Stomach (tissue), 19 donors: ENCODE measurements at places on chromosomes 1 and 21. TPM values are rescaled to one million over a fixed set of nuclear protein-coding genes. Genes with fewer than 3 reads are reported as not detected.
A peak's percentile ranks its signal among the peaks of the same experiment; 100 is the strongest.

GRCh38 chr1:47537966-47538365, 100.1 kb downstream of the FOXD2 start:
- H3K4me1 ChIP-seq: peaks cover 30% of the 10 kb centered on the region
- peaks cover 19% of the 10 kb centered on the region for H3K27me3 ChIP-seq
- H3K27ac ChIP-seq: no peak overlapping the region
- H3K36me3 ChIP-seq: no peaks in the 10 kb centered on the region
- no peak for DNase-seq

- H3K27ac ChIP-seq: no peak overlapping the region
- no peaks in the 10 kb centered on the region for H3K27me3 ChIP-seq
- no peak for DNase-seq
- H3K4me1 ChIP-seq: no peaks in the 10 kb centered on the region
Observed at GRCh38 chr1:186330758-186331157, 44.3 kb downstream of the TPR start.

DNA sequence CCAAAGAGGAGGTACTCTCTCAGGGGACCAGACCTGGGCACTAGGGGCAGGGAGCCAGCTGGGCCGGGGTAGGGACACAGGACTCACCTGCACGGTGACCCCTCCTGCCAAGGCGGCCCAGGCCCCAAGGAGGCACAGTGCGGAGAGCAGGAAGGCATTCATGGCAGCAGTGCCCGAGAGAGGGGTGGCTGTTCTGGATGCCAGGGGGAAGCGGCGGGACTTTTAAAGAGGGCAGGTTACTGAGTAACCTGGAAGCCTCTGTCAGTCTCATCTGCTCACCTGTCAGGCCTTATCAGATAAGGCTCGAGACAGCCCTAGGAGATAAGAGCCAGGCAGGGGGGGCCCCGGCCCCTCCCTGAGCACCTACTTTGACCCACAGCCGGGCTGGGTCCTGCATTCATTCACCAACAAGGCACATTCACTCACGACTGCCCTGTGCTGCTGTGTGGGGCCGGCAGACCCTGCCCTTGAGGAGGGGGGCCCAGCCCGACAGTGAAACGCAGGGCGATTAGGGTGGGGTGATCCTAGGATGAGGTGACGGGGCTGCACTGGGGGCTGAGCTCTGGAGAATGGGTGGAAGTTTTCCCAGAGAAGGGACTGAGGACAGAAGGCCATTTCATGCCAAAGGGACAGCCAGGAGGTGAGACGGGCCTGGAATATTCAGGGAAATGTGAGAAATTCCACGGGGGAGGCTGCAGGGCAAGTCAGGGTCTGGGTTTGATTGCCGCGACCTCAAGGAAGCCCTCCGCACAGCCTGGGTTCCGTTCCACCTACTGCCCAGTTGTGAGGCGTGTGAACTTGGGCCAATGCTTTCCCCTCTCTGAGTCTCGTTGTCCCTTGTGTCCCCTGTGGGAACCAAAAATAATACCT, at the start of gene GUCA2A:
TSS of gene GUCA2A (minus strand) at position 195 of the 870 bp plus-strand sequence. CDS start at position 162, 33 bp downstream.
- no peak within 1 kb of the TSS for H3K4me3 ChIP-seq
- H3K27me3 ChIP-seq: no peaks in the 10 kb centered on the region
- H3K27ac ChIP-seq: no peak within 1 kb of the TSS

- no peaks in the 10 kb centered on the region for H3K36me3 ChIP-seq
- no peak overlapping the region for H3K4me3 ChIP-seq
- H3K4me1 ChIP-seq: no peaks in the 10 kb centered on the region
- H3K27ac ChIP-seq: no peak overlapping the region
- DNase-seq: no peak
Observed at GRCh38 chr1:228434689-228435088, 18.0 kb upstream of the TRIM17 start.

S1PR1 gene
- total RNA-seq: 5.8 TPM

- no peaks in the 10 kb centered on the region for H3K36me3 ChIP-seq
- no peak for DNase-seq
- H3K4me3 ChIP-seq: no peak overlapping the region
- H3K27ac ChIP-seq: no peak overlapping the region
- no peaks in the 10 kb centered on the region for H3K4me1 ChIP-seq
- no peaks in the 10 kb centered on the region for H3K27me3 ChIP-seq
Observed at GRCh38 chr1:107359472-107360241, 218.8 kb downstream of the NTNG1 start.

GRCh38 chr1:18907021-18907916, 4.9 kb upstream of the ALDH4A1 start:
- H3K27ac ChIP-seq: peak overlapping the region; percentile 56
- DNase-seq: peak; percentile 46
- peaks cover 44% of the 10 kb centered on the region for H3K36me3 ChIP-seq
- H3K27me3 ChIP-seq: no peaks in the 10 kb centered on the region

- no peak for DNase-seq
- peak overlapping the region; percentile 95 for H3K27ac ChIP-seq
- H3K36me3 ChIP-seq: no peaks in the 10 kb centered on the region
- H3K4me3 ChIP-seq: no peak overlapping the region
Observed at GRCh38 chr1:27563341-27563590, 40.7 kb downstream of the AHDC1 start.

GRCh38 chr1:233281711-233282581, 13.6 kb downstream of the PCNX2 start:
- H3K4me3 ChIP-seq: no peak overlapping the region
- no peaks in the 10 kb centered on the region for H3K4me1 ChIP-seq
- DNase-seq: no peak
- H3K27ac ChIP-seq: no peak overlapping the region
- H3K36me3 ChIP-seq: no peaks in the 10 kb centered on the region
- H3K27me3 ChIP-seq: no peaks in the 10 kb centered on the region

BMP8A gene
- not detected for total RNA-seq

- H3K36me3 ChIP-seq: no peaks in the 10 kb centered on the region
- H3K27me3 ChIP-seq: no peaks in the 10 kb centered on the region
- no peak overlapping the region for H3K4me3 ChIP-seq
- H3K4me1 ChIP-seq: peaks cover 13% of the 10 kb centered on the region
Observed at GRCh38 chr1:41423511-41424191, 60.8 kb downstream of the EDN2 start.

SPEN gene
- 44.9 TPM for total RNA-seq

GRCh38 chr21:46297338-46298271, 11.5 kb downstream of the YBEY start:
- no peaks in the 10 kb centered on the region for H3K36me3 ChIP-seq
- peaks cover 10% of the 10 kb centered on the region for H3K27me3 ChIP-seq
- H3K4me1 ChIP-seq: peaks cover 11% of the 10 kb centered on the region
- DNase-seq: peak; percentile 67
